Stimulated activated CD8-positive, alpha-beta memory T cell treated with anti-CD3 and anti-CD28 coated beads, Interleukin-7, amount 100 ng/mL, for 24 hours (primary cell): ENCODE measurements at places on chromosomes 5 and 9.

GRCh38 chr9:78865737-78866136 is 568.8 kb downstream of the PSAT1 start:
- DNase-seq = no peak

DNA sequence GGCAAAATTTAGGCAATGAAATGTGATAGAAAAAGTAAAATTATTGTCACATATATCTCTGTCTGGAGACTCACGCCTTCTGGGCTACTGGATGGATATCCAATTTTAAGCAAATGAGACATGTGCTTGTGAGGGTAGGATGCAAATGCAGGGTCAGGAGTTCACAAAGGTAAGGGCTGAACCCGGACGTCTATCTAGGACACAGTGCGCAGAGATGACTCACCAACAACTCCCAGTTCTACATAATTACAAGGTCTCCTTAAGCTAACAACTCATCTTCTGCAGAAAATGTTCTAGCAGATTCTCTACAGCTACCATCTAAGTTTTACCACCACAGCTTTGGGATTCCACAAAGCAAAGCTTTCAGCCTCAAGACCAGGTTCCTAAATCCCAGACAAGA is 160.5 kb downstream of the ENTREP1 start:
- no peak for DNase-seq

DNA sequence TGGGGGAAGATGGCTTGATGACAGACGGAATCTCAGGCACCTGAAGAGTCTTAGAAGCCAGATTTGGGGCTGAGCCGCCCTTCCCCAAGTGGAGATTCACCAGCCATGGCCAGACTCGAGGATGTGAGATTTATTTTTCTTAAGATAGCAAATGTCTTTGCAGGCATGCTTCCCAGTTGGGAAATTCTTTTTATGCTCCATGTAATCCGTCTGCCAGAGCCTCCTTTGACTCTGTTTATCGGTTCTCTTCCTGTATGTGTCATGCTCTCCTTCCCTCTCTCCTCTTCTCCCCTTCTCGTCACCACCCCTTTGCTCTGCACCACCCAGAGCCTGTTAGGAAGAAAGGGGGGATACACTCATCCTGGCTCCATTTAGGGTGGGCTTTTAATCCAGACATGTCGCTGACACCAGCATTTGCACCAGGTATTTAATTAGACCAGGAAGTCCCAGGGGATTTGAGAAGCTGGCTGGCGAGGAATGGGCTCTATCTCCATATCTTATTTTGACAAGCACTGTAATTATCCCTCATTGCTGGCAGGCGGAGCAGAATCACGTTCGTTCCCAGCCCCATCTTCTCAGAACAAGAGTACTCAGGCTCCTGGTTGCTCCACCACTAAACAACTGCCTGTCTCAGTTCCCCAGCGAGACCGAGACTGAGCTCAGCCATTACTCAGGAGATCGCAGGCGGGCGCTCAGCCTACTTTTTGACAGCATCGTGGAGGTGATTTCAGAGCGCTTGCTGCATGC is 50.9 kb downstream of the KCNIP1 start:
- no peak for DNase-seq

GRCh38 chr9:87770616-87771315 is 44.8 kb downstream of the CTSL start:
- DNase-seq = no peak

DNA sequence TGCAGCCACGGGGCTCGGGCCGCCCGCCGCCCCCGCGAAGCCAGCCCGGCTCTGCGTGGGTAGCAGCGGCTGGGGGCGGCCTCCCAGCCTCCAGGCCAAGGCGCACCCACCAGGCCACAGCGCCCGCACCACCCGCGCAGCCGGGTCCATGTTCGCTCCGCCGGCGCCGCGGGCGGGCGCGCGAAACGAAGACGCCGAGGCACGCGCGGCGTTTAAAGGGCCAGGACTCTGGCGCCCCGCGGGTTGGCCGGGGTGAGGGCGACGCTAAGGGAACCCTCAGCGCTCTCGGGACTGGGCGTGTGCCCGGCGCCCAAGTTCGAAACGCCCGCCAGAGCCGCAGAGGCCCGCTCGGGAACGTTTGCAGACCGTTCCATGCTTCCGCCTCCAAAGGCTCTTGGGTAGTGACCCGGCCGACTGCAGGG is at the start of gene PTGES2:
Gene PTGES2 (minus strand): TSS at position 162 of the 422 bp plus-strand sequence. CDS start 12 bp downstream, at position 150.
- peak; percentile 57 for DNase-seq

- no peak for DNase-seq
Observed at GRCh38 chr9:79013715-79014610, 557.8 kb upstream of the TLE4 start.

- DNase-seq = no peak
Observed at GRCh38 chr9:116491659-116492058, 195.4 kb upstream of the TRIM32 start.

DNA sequence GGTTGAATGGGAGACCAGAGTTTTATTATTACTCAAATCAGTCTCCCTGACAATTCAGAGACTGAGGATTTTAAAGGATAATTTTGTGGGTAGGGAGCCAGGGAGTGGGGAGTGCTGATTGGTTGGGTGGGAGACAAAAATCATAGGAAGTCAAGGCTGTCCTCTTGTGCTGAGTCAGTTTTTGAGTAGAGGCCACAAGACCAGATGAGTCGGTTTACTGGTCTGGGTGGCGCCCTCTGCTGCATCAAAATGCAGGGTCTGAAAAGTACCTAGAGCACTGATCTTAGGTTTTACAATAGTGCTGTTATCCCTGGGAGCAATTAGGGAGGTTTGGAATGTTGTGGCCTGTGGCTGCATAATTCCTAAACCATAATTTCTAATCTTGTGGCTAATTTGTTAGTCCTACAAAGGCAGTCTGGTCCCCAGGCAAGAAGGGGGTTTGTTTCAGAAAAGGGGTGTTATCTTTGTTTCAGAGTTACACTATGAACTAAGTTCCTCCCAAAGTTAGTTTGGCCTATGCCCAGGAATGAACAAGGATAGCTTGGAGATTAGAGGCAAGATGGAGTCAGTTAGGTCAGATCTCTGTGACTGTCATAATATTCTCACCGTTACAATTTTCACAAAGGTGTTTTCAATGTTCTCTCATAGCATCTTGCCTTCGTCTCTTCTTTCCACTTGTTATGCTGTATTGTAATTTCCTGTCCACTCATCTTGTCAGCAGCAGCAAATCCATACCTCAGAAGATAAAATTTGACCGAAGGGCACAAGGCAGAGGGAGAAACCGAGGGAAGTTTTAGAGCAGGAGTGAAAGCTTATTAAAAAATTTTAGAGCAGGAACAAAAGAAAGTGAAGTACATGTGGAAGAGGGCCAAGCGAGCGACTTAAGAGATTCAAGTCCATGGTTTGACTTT is 59.2 kb upstream of the CLINT1 start:
- peak; percentile 28 for DNase-seq

DNA sequence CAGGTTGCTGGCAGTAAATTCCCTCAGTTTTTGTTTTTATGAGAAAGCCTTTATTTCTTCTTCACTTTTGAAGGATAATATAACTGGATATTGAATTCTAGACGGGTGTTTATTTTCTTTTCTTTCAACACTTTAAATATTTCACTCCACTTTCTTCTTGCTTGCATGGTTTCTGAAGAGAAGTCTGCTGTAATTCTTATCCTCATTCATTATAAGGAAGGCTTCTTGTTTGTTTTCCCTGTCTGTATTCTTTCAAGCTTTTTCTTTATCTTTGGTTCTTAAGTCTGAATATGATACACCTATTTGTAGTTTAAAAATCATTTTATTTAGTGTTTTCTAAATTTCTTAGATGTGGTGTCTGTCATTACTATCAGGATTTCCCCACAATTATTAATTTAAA is 1054.3 kb downstream of the TLE1 start:
- no peak for DNase-seq

GRCh38 chr5:95352691-95353090 is 38.5 kb upstream of the FAM81B start:
- no peak for DNase-seq

DNA sequence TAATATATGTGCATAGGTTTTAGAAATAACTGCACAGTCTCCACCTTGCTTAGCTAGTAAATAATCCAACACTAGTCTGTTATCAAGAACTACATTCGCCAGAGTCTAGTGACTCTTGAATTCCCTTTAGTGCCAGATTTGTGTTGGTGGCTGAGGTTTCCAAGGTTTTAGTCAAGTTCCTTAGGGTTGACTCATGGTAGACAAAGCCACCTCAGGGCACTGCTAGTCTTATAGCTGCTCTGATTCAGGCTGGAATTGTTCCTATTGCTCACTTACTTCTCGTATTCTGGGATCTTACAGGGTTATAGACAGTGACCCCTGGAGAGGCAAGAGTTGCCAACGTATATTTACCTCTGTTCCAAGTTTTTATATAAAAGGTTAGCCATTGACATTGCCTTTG is 1369.8 kb upstream of the CDH9 start:
- no peak for DNase-seq

GRCh38 chr5:118793091-118793490 is 195.3 kb downstream of the DTWD2 start:
- no peak for DNase-seq

DNA sequence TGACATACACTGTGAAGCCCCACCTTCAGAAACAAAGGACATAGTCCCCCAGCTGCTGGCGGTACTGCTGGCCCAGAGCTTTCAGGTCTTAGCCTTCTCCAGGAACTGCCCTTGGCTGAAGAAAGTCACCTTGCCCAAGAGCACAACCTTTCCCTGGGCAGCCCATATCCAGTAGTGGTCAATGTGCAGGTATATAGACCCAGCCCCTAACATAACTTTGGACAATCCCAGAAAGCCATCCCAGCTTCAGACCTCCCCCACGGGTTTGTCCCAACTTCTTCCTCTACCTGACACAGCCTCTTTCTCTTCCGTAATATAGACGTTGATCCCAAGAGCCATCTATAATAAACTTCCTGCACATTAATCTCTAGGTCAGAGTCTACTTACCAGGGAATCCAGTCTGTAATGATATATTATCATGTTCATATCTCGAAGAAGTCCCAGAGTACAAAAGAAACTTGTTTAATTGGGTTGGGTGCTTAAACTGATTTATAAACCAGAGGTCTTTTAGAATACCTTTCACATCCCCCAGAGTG is 157.4 kb downstream of the SNCAIP start:
- no peak for DNase-seq

GRCh38 chr9:99231711-99232110 is 9.6 kb downstream of the SEC61B start:
- DNase-seq = no peak

DNA sequence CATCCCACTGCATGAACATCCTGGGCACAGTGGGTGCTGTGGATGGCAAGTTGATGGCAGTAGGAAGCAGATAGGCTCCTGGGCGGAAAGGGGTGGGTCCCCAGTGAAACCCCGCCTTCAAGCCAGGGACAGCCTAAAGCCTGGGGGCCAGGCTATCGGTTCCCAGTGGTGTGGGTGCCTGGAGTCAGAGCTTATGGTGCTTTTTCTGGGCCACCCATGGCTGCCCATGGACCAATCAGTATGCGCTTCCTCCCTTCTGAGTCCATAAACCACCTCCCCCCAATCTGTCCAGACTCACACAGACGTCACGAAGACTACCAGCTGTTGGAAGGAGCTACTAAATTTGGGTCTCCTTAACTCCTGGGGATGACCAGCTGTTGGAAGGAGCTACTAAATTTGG is 17.5 kb upstream of the ECPAS start:
- no peak for DNase-seq

- no peak for DNase-seq
Observed at GRCh38 chr9:137276473-137277328, 825 bp upstream of the TOR4A start.

- no peak for DNase-seq
Observed at GRCh38 chr5:172145870-172146747, 41.9 kb downstream of the STK10 start.

GRCh38 chr9:87579781-87580541 is 82.3 kb downstream of the DAPK1 start:
- DNase-seq = no peak

DNA sequence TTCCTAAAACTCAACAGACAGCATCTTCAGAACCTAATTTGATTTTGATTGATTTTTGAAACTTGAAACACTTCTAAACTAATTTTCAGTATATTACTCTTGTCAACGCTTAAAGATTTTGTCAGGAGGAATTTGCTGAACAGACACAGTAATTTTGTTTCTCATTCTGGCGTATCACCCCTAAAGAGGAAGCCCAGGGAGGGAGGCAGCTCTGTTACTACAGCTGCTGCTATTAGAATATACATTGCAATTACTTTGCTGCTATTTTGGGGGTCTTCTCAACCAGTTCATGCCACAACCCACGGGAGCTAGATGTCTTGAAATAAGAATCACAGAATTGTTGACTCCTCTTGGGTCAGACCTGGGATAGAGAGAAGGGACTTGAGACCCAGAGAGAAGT is 122.6 kb downstream of the TLR4 start:
- no peak for DNase-seq

- DNase-seq = no peak
Observed at GRCh38 chr5:147093138-147093537, 141.7 kb upstream of the STK32A start.

DNA sequence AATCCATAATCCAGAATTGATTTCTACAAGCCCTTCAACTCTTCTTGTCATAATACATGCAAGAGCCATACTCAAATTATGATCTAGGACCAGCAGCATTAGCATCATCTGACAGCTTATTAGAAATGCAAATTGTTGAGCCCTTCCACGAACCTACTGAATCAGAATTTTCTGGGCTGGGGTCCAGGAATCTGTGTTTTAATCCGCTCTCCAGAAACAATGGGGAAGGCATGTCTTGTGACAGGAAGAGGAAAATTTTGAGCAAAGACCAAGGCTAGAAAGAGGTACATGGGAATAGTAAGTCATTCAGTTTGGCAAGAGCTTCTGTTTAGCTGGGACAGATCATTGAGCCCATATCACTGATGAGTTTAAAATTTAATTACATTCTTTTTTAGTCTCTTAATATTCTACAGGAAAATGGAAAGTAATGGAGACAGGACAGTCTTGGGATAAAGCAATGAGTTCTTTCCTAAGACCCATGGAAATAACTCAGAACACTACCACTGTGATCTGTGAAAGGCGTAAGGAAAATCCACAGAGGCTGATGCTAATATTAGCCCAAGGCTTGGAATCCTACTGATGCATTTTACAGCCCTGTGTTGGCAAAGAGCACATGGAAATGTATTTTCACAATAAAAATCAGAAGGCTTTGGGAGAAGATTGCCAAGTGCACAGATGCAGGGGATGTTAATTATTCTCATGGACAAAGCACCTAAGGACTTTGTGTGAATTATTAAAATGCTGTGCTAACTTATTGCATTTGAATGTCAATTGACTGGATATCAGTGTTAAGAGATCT is 73.7 kb upstream of the STK32A start:
- no peak for DNase-seq

- no peak for DNase-seq
Observed at GRCh38 chr9:2271426-2271825, 256.3 kb downstream of the SMARCA2 start.

- no peak for DNase-seq
Observed at GRCh38 chr5:113039229-113039933, 62.8 kb downstream of the DCP2 start.

- DNase-seq = no peak
Observed at GRCh38 chr9:96203867-96204501, 98.0 kb downstream of the HSD17B3 start.
